Cortex of kidney (tissue), 1 donor: ENCODE measurements at places on chromosomes 5 and 9.

DNA sequence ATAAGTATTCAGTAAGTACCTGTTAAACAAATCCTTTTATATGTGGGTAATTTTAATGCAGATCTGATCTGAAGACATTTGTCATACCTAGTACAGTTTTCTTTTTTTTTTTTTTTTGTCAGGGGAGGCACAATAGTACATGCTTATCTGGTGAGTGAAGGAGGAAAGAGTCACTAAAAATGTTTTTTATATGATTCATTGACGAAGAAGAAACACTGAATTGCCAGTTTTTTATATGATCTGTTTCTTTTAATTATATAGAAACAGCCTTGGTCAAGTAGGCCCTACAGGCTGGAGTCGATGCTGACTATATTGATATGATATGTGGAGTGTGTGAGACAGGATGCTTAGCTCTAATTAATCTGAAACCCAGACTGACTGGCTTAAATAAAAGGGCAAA, 315.2 kb downstream of the PSAT1 start:
- DNase-seq, result no peak

GRCh38 chr9:124274226-124274625, 16.5 kb downstream of the NEK6 start:
- no peak for DNase-seq

- DNase-seq, result no peak
These were observed 30.3 kb downstream of the MELK start for GRCh38 chr9:36603006-36603405.

- DNase-seq, result no peak
These were observed 41.4 kb downstream of the AGTPBP1 start for GRCh38 chr9:85700330-85700729.

DNA sequence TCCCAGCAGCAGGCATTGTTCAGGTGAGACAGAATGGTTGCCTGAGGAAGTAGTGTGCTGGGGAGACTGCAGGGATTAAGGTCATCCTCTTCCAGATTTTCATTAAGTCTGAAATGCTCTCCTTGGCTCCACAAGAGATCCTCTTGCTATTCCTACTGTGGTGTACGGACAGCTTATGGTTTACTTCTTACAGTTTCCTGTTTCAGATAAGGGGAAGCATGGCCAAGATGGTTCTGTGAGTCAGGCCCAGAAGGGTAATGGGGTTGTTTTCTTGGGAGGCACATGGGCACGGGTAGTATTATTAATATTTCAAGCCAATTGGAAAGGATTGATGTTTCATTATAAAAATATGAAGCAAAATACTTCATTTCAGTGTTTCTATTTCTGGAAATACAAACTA, 42.9 kb downstream of the GLRX start:
- no peak for DNase-seq

GRCh38 chr9:114178756-114179450, 23.6 kb downstream of the COL27A1 start:
- no peak for DNase-seq

- DNase-seq, result no peak
These were observed 140.8 kb upstream of the OTULINL start for GRCh38 chr5:14440582-14441431.

GRCh38 chr9:133059623-133060022, 2.2 kb upstream of the CEL start:
- DNase-seq, result no peak

DNA sequence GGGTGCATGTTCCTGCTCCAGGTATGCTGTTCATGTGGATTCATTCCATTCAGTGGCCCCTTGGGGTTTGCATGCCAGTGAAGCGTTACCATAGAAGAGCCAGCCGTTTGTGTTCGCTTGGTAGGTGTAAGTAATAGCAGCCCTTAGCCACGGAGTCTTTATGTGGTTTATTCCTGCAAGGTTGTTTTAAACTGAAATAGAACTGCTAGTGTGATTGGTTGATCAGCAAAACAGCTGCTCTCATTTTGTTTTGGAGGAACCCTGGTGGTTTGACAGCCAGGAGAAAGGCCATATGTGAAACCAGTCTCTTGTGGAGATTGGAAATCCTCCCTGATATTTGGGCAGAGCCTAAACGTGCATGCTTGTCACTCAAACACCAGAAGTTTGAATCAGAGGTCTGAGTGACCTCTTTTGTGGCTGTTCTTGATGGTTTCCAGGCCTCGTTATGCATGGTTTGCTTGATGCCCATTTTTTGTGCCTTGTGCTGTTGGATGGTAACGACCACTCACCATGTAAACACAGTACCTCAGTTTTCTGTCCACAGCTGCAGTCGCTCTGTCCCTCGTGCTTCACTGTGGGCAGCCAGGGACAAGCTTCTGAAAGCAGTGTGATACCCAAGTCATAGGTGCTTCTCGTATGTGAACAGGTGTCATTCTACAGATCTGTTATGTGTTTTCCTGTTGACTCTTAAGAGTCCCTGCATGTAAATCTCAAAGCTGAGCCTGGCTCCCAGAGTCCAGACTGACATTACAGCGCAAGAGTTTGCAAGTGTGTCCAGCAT, 58.3 kb upstream of the NXNL2 start:
- no peak for DNase-seq

DNA sequence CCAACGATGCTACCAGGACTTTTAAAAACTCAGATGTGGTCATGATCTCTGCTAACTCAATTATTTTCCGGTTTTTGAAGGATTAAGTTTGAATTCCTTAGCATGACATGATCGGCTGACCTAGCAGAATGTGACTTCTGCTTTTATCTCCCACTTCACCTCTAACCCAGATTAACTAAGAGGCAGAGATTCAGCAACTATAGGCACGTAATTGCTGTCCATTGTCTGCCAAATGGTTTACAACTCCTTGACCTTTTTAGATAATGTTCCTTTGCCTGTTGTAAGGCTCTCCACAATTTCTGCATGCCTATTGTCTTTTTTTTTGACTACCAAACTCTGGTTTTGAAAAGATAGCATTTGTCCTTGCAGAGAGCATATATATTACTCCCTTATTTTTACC, 268.2 kb downstream of the BRINP1 start:
- no peak for DNase-seq

- no peak for DNase-seq
These were observed 37.6 kb downstream of the PAM start for GRCh38 chr5:102792705-102793104.

DNA sequence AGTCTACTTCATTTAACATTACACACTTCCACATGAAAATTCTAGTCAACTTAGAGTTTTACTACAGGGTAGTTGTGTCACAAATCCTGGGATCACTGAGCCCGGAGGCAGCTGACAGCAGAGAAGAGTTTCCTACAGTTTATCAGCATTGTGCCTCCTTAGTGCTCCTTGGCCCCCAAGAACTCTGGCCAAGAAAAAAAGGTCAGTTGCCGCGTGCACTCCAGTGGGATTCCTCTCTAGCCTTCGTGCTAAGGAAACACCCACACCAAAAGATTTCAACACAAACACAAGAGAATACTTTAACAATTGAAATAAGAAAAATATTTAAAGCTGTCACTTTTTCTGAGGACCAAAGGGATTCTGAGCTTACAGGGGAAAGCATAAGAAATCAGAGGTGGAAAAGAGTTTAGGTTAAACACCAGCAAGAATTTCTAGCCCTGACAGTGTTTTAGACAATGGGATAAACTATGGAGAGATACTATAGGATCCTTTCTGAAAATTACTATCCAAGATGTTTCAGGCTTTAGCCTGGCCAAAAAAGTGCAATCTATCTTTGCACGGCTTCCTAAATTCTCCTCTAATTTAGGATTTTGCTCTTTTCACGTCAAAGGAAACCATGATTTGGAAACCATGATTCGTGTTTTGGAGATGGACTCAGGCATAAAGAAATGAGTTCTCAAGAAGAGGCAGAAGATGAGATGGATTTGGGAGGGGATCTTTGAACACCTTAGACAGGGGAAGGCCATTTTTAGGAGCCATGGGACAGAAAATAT, 606.8 kb downstream of the RAB3C start:
- DNase-seq, result no peak

- DNase-seq, result no peak
These were observed 133.4 kb downstream of the SUSD1 start for GRCh38 chr9:112041536-112042243.

DNA sequence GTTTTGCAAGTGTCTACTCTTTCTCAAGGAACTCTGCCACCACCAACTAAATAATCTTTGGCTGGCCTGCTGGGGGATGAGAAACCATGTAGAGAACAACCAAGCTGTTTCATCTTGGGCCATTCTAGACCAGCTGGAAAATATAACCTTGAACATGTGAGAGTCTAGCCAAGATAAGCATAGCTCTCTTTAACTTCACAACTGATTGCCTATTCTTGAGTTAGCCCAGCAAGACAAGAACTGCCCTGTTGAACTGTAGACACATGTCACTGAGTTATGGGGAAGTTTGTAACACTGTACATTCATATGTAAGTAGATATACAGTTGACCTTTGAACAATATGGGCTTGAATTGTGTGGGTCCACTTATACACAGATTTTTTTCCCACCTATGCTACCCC, 44.4 kb downstream of the NUP155 start:
- DNase-seq, result no peak

DNA sequence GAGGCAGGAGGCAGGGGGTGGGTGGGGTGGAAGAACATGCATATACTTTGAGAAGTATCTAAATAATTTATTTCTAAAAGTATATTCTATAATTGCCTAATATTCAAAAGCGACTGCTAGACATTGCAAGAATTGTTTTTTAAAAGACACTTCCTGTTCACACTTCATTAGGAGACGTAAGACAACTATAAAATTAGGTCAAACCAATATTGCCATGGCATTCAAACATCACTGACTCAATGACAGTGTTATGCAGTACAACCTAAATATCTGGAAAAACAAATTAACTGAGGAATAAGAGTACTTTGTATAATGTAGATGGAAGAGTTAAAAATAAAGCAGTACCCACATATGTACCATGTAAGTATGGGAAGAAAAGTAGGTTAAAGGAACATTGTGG, 4.5 kb downstream of the CCNH start:
- DNase-seq, result no peak

- no peak for DNase-seq
These were observed 48.4 kb upstream of the GNE start for GRCh38 chr9:36306471-36307306.

DNA sequence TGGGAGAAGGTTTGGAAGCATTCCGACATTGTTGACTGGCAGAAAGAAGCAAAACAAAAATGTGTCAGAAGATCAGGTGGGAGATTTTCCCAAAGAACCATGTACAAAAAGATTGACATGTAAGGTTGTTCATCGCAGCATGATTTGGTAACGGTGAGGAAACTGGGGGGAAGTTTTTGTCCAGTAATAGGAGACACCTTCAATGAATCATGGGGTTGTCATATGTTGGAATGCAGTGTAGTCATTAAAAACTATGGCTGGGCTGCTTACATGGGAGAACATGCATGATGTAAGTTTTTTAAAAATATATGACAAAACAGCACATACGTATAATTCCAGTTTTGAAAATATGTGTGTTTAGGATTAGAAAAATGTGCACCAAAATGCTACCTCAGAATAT, 50.5 kb downstream of the HSD17B3 start:
- no peak for DNase-seq

- no peak for DNase-seq
These were observed 43.8 kb downstream of the NDFIP1 start for GRCh38 chr5:142152384-142152732.

GRCh38 chr5:53482717-53483638, 2.5 kb downstream of the FST start:
- no peak for DNase-seq

GRCh38 chr5:130198927-130199326, 294.7 kb downstream of the CHSY3 start:
- no peak for DNase-seq

DNA sequence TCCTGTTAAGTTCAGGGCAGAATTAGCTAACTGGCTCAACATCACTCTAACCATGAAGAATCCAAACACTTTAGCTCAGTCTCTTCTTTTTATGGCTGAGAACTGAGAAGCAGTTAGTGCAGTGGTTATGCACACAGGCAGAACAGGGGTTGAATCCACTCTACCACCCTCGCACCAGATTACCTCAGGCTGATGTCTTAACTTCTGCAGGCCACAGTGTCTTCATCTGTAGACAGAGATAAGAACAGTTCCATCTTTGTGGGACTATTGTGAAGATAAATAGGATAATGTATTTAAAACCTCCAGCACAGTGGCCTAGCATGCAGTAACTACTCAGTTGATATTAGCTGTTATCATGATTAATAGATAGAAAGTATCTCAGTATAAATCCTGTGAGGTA, 54.8 kb downstream of the FAM114A2 start:
- DNase-seq, result no peak

- DNase-seq, result no peak
These were observed 40.7 kb downstream of the GARNL3 start for GRCh38 chr9:127305206-127305837.

DNA sequence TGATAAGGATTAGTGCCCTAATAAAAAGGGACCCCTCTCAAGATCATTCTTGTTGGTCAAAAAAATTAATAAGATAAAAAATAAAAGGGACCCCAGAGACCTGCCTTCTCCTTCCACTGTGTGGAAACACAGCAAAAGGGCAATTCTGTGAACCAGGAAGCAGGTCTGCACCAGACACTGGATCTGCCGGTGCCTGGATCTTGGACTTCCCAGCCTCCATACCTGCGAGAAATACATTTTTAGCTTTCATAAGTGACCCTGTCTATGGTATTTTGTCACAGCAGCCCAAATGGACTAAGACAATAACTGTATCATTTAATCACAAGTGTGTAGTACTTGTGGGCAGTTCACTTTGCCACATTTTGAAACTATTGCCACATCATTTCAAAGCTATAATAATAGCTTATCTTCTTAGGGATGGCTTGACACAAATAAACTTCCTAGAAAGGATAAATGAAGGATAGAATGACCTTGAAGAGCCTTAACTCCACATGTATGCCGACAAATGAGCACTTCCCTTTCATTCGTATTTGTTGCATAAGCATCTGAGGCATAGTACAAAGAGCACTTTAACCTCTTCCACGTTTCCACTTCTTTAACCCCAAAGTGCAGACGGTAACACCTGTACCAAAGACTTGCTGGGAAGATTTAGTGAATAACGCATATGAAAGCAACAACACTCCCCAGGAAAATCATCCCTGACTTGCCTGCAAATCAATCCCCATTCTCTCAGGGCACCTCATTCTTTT, 336.5 kb downstream of the RFX3 start:
- no peak for DNase-seq

GRCh38 chr9:79911724-79912123, 340.0 kb downstream of the TLE4 start:
- DNase-seq, result no peak

GRCh38 chr9:30235564-30235963, 2148.9 kb upstream of the ACO1 start:
- no peak for DNase-seq

GRCh38 chr5:126471875-126472537, 48.8 kb downstream of the GRAMD2B start:
- no peak for DNase-seq

DNA sequence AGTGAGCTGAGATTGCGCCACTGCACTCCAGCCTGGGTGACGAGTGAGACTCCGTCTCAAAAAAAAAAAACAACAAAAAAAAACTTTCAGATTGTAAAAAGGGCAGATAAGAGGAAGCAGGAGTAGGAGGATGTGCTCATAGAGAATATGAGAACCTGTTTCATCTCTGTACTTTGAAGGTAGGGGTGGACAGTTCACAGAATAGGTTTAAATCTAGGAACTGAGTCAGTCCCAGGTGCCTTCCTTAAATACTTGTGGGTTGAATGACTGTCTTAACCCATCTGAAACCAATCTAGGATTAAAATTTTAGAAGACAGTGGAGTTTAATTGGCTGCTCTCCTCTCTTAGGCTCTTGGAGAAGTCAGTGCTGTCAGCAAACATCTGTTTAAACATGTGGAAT, 12.4 kb downstream of the POLK start:
- DNase-seq, result no peak
